Left cardiac atrium (tissue), 4 donors: ENCODE measurements at places on chromosomes 2 and 18.

DNA sequence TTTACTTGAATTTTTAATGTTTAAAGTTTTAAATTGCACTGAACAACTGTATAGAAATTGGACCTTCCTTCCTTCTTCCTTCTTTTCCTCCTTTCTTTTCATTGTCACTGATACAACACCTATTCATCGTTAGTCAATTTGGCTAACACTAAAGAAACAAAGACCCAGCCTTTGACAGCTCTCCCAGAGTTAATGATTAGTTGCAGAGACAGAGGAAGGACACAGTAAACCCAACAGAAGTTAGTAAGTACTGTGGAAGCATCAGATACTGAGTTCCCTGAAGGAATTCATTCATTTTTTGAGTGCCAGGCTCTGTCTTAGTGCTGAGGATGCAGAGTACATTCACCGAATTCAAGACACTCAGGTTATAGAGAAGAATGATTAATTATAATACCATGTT is 77.9 kb upstream of the RAB27B start:
- no peak for DNase-seq

- no peak for DNase-seq
These were observed 53.7 kb upstream of the ST3GAL5 start for GRCh38 chr2:85942346-85942957.

- DNase-seq: no peak
These were observed 26.1 kb downstream of the ITGB1BP1 start for GRCh38 chr2:9397201-9397600.

DNA sequence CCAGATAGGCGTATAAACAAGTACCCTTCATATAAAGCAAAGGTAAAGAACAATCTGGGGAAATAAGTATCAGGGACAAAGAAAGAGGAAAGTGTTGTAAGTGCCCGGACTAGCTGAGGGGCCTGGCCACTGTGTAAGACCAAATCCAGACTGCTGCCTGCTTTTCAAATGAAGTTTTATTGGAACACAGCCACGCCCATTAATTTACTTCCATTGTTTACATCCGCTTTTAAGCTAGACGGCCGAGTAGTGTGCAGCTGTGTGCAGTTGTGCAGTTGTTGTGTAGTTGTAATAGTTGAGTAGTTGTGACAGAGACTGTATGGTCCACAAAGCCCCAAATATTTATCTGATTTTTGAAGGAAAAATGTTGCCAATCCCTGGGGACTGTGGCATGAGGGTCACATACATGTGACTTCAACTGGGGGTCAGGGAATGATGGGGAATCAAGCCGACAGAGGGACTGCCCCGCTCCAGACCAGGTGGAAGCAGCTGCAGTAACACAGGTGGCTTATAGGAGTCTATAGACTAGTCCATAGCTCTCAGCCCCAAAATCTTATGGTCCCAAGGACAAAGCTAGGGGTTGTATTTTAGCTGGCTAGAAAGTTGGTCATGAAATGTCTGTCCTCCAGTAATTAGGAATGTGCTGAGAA is 30.0 kb downstream of the FHL2 start:
- no peak for DNase-seq

DNA sequence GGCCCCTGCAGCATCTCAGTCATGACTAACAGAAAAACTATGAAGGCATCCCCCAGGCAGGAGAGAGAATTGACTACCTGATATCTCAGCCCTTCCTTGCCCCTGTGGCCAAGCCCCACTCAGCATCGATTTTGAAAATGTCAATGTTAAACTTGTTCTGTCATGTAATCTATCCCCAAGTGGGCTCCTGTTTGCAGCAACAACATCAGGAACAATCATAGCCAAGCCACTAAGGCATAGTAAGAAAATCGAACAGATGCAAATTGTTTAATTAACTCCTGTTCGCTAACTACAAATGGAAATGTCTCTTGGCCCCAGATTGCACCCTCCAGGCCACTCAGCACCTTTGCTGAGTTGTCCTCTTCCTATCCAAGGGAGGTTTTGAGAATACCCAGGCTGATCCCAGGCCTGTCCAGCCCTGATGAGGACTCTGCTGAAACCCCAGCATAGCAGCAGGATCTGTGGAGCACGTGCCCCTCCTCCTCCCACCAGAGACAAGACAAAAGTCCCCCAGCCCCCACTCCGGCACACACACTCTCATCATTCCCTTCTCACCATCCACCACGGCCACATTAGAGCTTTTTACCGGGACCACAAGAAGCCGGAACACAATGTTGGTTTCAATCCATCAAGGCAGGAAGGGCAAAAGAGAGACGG is 150.1 kb downstream of the TNS1 start:
- no peak for DNase-seq

- DNase-seq: no peak
These were observed 35.2 kb downstream of the PTGR3 start for GRCh38 chr18:75173738-75174137.

DNA sequence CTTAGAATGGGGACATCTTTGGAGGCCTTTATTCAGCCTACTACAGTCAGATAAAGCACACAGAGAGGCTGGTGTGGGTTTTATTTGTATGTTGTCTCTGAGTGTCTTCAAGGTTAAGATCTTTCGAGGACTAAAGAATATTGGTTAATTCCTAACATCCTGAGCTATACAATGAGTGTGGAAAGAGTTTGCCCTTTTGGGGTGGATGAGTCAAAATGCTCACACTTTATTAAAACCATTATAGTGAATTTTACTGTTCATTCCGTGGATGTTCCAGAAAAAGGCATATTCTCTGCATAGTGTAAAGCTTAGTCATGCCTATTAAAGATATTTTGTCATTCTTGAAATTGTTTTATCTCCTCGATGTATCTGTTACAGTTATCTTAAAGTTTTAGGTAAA is 29.1 kb upstream of the SLC38A11 start:
- DNase-seq: no peak

GRCh38 chr2:157182204-157182709 is 75.2 kb upstream of the GALNT5 start:
- DNase-seq: no peak

DNA sequence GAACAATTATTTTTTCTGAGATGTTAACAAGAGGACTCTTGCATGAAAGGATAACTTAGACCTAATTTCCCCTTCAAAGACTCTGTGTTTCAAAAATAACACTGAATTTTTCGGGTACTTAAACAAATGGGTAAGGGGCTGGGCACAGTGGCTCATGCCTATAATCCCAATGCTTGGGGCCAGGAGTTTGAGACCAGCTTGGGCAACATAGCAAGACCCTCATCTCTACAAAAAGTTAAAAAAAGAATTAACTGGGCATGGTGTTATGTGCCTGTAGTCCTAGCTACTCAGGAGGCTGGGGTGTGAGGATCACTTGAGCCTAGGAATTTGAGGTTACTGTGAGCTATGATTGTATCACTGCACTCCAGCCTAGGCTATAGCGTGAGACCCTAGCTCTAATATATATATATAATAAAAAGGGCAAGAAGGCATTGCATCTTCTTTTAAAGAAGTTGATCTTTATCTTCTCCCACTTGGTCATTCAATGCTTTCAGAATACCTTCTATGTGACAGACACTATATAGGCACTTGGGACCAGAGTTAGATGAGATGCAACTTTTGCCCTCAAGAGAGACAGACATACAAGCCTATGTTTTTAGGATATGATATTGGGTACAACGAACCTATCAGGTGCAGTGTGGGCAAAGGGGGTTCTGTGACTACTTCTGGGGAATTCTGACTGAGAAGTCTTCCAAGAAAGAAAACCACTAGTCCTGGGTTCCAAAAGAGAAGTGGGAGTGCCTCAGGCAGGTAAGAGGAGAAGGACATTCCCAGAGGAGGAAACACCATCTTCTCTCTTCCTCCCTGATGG is 120.0 kb downstream of the MYCN start:
- DNase-seq: no peak

- DNase-seq: no peak
These were observed 612.9 kb downstream of the LRP1B start for GRCh38 chr2:141517852-141518421.

- no peak for DNase-seq
These were observed 298.6 kb downstream of the CYP26B1 start for GRCh38 chr2:71849111-71849510.

- DNase-seq: no peak
These were observed 149.7 kb downstream of the GLI2 start for GRCh38 chr2:120885321-120885720.

- no peak for DNase-seq
These were observed 326.7 kb downstream of the METTL4 start for GRCh38 chr18:2244641-2245040.

DNA sequence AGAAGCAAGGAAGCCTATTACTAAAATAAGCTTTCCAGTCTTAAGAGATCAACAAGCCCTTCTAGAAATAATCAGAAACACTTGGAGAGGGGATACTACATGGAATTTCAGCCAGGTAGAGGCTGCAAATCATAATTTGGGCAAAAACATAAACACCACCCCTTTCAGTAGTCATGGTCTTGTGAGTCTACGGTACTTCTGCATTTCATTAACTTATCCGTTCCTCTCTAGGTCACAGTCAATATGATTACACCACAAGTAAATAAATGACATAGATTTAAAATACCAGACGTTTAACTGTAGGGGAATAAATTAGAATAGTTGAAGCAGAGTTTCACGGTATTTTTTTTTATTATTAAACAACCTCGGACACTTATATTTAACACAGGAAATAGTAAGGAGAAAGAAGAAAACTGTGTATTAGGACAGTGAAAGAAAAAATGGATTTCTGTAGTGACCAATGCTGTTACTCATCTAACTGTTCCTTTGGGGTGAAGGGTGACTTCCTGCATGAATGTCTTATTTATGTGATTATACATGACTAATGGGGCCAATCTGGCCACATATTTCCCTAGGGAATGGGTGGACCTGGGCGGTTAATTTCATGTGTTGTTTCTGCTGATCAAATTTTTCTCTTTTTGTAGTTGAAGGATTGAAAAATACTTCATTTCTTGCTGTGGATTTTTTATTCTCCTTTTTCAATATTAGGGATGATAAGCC is 456.6 kb upstream of the UBE2E3 start:
- no peak for DNase-seq

GRCh38 chr2:88190808-88191721 is 20.9 kb downstream of the THNSL2 start:
- no peak for DNase-seq

GRCh38 chr18:22167471-22168241 is 1.7 kb upstream of the GATA6 start:
- DNase-seq: peak; percentile 32

GRCh38 chr2:239312081-239312511 is 88.7 kb downstream of the HDAC4 start:
- peak; percentile 12 for DNase-seq

DNA sequence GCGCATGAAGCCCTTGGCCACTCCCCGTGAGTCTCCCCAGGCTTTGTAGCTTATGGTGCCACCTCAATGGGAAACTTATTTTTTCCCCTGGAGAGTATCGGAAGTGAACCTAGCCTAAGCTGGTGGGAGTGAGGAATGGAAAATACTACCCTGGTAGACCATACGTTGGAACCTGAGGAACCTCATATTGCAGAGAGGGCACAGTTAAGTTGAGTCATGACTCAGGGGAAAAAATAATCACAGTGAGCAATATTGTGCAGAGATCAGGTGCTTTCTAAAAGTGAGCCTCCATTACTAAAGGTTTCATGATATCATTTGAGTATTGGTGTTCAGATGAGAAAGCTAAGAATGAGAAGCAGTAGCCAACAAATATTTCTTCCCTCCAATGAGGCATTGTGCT is 360.5 kb upstream of the NT5C1B start:
- no peak for DNase-seq

GRCh38 chr18:52979892-52980291 is 639.9 kb downstream of the DCC start:
- DNase-seq: no peak

GRCh38 chr2:174090476-174090875 is 125.3 kb upstream of the SP3 start:
- DNase-seq: no peak

GRCh38 chr2:24121066-24121465 is 2.1 kb downstream of the PFN4 start:
- DNase-seq: no peak
